Stimulated activated CD4-positive, alpha-beta T cell treated with anti-CD3 and anti-CD28 coated beads, Interleukin-2, amount 100 ng/mL, for 4 hours (primary cell): ENCODE measurements at places on chromosomes 7 and 10.

DNA sequence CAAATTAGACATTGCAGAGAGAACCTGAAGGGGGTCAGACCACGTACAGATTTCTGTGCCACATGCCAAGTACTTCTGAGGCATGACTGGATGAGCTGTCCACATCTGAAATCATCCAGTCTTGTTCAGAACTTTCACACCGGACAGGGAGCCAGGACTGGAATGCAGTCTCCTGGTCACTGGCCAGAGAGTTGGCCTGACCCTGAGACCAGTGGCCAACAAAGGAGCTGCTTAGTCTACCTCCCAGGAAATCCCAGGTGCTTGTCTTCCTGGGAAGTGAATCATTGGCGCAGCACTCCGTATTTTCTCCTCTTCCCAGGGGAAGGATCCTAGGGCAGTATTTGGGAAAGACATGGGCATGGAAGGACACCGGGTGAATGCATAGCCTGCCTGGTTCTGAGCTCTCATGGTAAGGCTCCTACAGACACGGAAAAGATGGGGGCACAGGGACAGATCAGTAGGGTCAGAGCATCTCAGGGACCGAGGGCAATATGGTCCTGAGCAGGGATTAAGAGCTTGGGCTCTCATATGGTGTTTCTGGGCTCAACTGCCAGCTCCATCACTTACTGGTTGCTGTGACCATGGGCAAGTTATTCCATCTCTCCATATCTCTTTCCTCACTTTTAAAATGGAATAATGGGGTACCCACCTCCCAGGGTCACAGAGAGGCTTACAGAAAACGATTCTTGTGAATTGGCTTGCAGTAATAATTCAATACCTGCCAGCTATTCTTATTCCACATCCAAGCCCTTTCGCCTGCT is 1.3 kb upstream of the SCD start:
- no peak for DNase-seq

GRCh38 chr7:126727930-126728391 is 524.8 kb downstream of the GRM8 start:
- no peak for DNase-seq

DNA sequence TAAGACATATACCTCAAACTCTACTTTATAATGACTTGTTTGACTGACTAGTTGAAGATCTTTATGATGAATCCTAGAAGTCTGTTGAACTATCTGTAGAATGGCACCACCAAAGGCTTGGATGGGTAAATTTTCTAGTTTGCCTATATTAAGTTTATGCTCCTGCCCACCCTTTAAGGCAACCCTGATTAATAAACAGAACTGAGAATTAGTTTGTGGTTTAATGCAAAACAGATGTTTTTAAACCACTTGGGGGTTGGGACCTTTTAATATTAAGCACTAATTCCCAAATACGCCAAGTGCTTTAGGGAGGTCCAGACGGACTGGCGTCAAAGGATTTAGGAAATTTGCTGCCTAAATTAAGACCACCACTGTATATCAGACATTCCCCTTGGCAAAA is 20.5 kb downstream of the SMNDC1 start:
- DNase-seq: no peak

DNA sequence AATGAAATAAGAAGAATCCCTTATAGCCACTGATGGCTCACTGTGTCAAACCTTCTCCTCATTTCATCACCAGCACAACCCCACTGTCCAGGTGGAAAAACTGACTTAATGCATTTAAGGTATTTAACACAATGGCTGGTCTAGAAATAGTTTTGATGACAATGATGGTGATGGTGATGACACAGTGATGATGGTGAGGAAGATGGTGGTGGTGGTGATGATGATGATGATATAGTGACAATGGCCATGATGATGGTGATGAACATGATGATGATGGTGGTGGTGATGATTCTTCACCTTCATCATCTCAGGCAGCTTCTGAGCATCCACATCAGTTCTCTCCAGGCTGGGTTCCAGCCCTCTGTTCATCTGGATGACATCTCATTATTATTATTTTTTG is 186.6 kb downstream of the TCERG1L start:
- no peak for DNase-seq

DNA sequence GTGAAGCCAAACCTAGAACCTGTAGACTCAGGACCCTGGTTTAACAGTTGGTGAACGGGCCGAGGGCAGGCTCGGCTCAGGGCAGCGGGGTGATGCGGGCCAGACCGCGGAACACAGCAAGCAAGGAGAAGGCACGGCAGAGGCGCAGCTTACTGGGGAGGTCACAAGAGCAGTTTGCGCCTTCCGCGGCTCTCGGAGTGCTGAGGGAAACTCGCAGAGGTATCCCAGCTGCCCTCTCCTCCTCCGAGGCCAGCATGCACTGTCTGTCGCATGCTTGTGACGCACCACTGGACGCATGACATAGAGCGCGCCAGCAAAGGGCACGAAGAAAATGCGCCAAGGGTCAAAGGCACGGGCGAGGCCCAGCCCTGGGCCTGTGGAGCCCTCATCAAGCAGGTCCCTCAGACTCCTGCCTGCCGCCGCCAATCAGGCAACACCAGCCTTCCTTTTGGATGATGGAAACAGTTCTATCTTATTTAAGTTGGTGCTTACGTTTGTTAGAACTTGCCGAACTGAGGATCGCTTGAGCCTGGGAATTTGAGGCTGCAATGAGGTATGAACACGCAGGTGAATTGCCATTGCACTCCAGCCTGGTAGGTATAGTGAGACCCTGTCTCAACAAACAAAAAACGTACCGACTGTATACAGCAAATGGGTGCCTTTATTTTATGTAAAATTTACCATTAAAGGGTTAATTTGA is 574.3 kb upstream of the GHITM start:
- no peak for DNase-seq
